ENCODE measurements at places on chromosomes 6 and 20.

DNA sequence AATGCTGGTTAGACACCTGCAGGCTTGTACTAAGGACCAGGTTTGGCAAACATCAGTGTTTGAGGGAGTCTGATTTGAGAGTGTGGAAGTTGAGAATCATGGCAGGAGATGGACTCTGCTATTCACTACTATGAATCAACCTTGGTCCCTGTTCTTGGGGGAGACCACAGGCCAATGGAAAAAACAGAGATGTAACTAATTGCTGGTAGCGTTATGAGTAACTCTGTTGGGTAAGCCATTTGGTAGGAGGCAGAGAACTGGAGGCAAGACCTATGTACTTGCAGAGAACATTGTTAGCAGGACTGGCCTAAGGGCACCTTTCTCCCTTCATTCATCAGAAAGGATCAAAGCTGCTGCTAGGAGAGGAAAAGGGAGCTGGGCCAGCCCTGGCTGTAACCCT, 8.3 kb upstream of the WFDC2 start:
- DNase-seq = no peak

- DNase-seq = no peak
Observed at GRCh38 chr6:119174879-119175817, 96.7 kb upstream of the FAM184A start.

GRCh38 chr6:18203786-18204185, 48.6 kb downstream of the KDM1B start:
- DNase-seq = no peak

DNA sequence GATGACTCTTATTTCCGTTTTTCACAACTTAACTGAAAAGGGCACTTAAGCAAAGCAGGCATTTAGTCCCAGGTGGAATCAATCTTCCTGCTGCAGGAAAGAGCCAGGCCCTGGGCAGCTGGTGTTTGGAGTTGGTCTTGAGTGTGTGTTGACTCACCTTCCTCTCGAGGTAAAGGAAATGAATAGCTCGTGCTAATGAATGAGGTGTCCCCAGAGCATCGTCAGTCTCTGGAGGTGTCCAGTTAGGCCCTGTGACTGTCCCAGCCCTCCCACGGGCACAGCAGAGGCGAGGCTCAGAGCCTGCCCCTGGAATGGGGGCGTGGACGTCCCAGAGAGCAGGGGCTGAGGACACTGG, 277.7 kb downstream of the NRN1 start:
- no peak for DNase-seq

GRCh38 chr6:111680015-111680712, 74.5 kb upstream of the TRAF3IP2 start:
- no peak for DNase-seq

- no peak for DNase-seq
Observed at GRCh38 chr20:29408034-29408695, 1849.3 kb upstream of the DEFB115 start.

GRCh38 chr6:128311944-128312570, 208.3 kb downstream of the PTPRK start:
- DNase-seq = no peak

DNA sequence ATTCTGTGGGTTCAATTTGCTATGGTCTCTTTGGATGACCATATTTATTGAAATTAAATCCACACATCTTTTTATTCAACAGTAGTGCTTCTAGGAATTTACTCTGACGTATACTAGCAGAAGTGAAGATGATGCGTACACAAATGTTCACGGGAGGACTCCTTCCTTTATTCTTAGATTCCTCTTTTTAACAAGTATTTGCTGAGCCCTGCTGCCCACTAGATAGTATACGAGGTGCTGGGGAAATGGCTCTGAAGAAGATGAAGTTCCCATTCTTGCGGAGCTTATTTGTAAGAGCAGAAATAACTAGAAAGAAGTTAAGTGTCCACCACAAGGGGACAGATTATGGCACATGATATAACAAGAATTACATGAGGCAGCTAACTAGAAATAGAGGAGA, 145.2 kb downstream of the DOK5 start:
- no peak for DNase-seq

GRCh38 chr6:148616841-148617240, 130.0 kb upstream of the UST start:
- no peak for DNase-seq

GRCh38 chr6:36197739-36198221, 1.2 kb downstream of the BRPF3 start:
- DNase-seq = no peak

DNA sequence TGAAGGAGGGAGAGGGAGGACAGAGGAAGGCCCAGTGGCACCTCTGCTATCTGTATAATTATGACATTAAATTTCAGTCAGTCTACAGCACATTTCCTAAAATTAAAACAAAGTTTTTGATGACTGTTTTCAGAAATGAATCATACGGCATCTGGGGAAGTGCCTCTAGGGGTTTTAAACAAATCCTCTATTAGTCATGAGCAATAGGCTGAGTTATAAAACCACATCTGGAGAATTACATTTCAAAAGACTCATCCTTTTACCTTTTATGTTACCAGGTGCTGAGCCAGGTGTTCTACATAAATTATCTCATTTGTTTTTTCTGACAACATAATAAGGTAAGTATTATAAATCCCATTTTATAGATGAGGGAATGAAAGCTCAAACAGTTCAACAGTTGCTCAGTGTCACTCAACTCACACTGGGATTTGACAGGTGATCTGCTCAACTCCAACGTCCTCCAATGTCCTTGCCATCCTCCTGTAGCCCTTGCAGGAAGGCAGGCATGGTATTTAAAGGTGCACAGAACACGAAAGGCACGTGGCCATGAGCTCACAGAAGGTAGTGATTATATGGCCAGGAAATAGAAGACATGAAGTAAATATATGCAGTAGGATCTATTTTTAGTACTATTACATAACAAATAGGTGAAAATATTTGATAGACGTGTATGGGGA, 184.2 kb upstream of the MAN1A1 start:
- no peak for DNase-seq

GRCh38 chr6:106461084-106461483, 100.6 kb downstream of the CRYBG1 start:
- DNase-seq = no peak

DNA sequence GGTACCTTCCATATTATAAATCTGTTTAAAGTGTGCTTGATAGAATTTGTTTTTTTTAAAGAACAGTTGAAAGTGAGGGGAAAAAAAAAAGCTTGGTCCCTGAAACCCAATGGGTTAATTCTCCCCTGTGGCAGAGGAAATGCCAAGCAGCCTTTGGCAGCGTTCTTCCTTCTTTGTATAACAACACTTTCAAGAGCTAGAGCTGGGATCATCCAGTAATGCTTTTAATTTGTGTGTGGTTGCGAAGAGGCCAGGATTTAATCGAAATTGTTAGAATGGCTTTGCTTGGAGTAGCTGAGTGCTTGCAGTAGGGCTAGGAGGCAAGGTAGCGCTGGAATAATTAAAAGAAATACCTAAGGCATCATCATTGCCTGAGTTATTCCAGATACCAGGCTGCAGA, 692.0 kb downstream of the DHX35 start:
- DNase-seq = no peak

GRCh38 chr6:169072127-169073042, 181.3 kb downstream of the THBS2 start:
- DNase-seq = no peak

DNA sequence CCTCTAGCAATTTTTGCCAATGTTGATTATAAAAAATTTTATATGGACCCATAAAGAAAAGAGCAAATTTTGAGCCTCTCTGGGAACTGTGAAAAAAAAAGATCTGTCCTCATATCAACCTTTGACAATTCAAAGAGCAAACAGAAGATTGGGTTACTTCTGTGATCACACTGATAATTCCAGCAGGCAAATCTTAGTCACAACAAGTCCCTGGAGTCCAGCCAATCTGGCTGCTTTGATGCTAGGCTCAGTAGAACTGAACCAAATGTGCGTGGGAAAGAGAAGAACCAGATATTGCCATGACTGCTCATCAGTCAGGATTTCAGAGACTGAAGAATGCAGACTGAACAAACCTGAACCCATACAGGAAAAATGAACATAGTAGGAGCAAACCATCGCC, 438.4 kb upstream of the FLRT3 start:
- no peak for DNase-seq

DNA sequence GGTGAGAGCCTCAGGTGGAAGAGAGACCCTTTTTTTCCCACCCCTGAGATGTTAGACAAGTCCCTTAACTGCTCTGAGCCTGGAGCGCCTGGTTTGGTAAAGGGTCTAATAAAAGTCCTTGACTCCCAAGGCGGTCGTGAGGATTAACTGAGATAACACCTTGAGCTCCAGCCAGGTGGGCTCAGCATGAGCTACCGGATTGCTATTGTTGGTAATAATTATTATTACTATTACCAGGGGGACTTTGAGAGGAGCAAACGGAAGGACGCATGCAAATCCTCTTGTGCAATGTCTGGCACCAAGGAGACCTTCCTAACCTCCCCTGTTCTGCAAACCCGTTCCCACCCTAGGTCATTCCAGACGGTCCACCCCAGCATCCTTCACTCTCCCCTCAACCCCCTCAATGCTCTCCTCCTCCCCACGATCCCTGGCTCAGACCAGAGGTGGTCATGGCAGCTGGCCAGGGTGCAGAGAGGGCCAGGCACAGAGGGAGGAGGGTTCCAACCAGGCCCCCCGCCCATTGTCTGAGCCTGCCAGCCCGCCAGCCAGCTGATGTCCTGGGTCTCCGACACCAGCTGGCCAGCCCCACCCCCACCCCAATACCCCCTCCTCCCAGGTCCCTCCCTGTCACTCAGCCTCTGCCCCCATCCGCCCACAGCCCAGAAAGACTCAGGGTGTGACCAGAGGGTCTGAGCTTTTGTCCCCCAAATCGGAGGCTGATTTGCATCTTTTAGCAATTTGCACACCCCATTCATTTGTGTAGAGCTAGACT, 14.3 kb upstream of the CBFA2T2 start:
- DNase-seq = no peak

GRCh38 chr20:20872428-20872827, 160.0 kb upstream of the RALGAPA2 start:
- DNase-seq = no peak

DNA sequence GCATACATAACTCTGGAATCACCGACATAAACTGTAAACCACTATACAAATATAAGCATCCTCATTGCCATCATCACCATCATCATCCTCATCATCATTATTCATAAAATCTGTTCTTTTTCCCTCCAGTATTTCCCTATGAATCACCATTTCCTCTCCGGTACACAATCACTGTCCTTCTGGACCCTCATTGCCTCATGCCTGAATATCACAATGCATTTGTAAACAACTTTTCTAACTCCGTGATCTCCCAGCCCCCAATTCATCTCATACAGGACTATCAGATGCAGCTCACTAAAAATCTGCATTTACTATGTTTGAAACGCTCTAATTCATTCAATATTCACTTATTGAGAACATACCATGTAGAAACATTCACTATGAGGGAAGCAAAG, 339.7 kb downstream of the TBC1D32 start:
- DNase-seq = no peak

GRCh38 chr20:53613748-53614147, 20.1 kb upstream of the ZNF217 start:
- DNase-seq = no peak

DNA sequence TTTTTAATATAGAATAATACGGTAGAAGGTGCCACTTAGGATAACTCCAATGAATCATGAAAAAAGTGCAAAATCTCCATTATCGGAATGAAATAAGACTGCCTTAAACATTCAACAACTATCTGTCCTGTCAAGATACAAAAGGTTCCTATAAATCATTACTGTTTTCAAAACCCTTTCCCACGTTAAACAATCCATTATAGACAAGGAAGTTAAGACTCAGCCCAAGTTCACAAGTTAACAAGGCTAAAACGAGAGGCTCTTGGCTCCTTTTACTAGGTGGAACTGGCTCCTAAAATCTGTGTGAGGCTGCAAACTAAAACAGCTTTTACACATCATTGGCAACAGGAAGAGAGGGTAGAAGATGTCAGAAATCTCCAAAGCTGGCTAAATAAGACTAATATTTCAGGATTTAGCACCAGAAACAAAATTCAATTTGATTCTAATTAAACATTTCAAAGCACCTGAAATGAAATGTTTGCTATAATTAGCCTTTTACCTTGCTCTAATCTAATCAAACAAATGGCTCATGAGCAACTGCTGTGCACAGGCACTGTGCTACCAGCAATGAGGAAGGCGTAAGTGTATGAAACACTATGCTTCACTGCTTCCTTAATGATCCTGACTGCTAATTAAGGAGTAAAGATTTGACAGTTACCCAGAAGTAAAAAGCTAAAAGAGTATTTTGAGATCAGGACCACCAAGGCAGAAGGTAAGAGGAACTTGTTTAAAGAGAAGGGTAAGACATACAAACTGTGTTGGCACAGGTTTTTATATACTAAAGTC, 109.7 kb downstream of the DST start:
- DNase-seq = no peak

- DNase-seq = no peak
Observed at GRCh38 chr6:157258878-157259277, 64.4 kb downstream of the TMEM242 start.

GRCh38 chr6:142558786-142559185, 257.0 kb downstream of the ADGRG6 start:
- DNase-seq = no peak

GRCh38 chr6:25312034-25312620, 33.0 kb downstream of the CARMIL1 start:
- DNase-seq = no peak

DNA sequence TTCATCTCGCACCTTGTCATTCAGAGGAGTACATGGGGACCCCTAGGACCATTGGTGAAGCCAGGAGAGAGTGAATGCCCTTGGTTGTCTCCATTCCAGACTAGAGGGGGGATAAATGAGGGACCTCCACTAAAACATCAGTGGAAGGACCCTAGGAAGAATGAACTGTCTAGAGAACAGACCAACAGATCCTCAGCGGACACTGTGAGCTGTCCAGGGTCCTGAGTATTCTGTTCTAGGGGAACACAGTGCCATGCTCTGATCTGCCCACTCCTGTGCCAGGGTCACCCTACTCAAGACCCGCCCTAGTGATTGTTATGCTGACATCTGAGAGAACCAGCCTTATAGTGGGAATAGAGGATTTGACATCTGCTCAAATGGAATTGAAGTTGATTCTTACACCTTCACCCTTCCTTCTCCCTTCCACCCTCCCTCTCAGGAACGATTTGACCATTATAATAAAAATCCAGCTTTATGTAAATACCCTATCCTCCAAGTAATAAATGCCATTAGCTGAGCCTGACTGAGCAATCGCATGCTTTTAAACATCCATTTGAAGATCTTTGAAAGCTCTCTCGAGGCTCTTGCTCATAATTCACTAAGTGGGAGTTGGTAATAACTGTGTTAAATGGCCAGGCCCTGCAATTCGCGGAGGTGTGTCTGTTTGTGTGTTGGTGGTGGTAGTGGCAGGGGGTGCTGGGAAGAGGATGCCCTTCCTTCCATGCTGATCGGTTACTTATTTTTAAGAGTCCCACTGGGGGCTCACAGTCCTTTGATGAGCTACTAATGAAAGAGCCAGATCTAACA, 43.6 kb upstream of the SLC32A1 start:
- DNase-seq = no peak

GRCh38 chr6:21918666-21919065, 325.1 kb downstream of the SOX4 start:
- no peak for DNase-seq

GRCh38 chr6:143936778-143937667, 71.0 kb downstream of the PLAGL1 start:
- no peak for DNase-seq

All from stimulated activated CD4-positive, alpha-beta T cell treated with anti-CD3 and anti-CD28 coated beads, TNF-alpha, amount 100 ng/mL, for 48 hours (primary cell).